ENCODE measurements at places on chromosomes 1 and 21. TPM values are rescaled to one million over a fixed set of nuclear protein-coding genes. Genes with fewer than 3 reads are reported as not detected.

- no peak for DNase-seq
These were observed 5.7 kb upstream of the ARID1A start for GRCh38 chr1:26690157-26690556.

The TDRD10 gene
- 1.0 TPM for polyA plus RNA-seq

The LCE1A gene
- polyA plus RNA-seq: not detected

GRCh38 chr1:194512957-194513356 is 1326.5 kb upstream of the B3GALT2 start:
- no peak for DNase-seq

The SPATA21 gene
- polyA plus RNA-seq: 0.24 TPM

The SELL gene
- 3.5 TPM for polyA plus RNA-seq

DNA sequence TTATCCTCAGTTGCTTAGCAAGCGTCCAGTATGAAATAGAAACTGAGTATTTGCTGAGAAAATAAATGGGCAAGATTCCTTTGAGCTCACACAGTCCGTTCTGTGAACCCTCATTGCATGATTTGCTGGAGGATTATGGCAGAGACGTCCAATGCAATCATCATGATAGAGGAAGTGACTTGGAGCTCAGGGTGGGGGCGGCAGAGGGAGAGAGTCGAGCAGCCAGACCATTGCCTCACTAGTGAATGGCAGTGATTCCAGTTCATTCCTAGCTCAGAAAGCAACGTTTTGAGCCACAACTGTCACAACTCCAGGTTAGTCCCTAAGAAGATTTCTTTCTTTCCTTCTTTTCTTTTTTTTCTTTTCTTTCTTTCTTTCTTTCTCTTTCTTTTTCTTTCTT is 27.5 kb upstream of the COL9A2 start:
- DNase-seq: no peak

GRCh38 chr1:108149796-108150467 is 50.2 kb downstream of the SLC25A24 start:
- DNase-seq: no peak

GRCh38 chr21:34052171-34052570 is 21.2 kb upstream of the MRPS6 start:
- DNase-seq: no peak

Data from renal cortex interstitium (tissue), 15 donors.